ENCODE measurements at places on chromosomes 1 and 21.

DNA sequence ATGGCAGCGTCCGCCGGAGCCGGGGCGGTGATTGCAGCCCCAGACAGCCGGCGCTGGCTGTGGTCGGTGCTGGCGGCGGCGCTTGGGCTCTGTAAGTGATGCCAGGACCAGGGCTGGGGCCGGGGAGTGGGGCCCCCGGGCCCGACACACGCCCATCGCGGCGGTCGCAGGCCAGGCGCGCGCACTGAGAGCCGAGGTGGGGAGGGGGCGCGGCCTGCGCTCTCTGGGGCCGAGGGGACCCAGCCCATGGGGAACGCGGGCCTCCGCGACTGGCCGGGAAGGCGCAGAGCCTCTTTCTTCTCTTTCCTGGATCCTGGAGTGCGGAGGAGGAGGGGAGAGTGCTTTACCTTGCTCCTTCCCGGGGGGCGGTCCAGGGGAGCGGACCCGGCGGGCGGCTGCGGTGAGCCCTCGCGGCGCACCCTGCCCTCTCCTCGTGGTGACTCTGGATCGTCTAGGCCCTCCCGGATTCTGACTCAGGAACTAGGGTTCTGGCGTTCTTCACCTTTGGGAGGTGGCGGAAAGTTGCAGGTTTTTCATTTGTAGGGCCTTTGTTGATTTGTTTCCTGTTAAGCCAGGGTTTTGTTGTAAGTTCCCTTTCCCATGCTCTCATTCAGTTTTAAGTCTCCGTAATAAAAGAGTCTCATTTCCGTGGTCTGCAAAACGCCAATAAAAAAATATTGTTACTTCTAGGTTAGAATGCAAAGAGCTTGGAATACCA lies 529 bp downstream of the MPZL1 start:
- DNase-seq: peak; percentile 18

GRCh38 chr1:231925864-231926263 lies 299.3 kb downstream of the DISC1 start:
- no peak for DNase-seq

- no peak for DNase-seq
Measured at GRCh38 chr1:31523012-31523411, 53.3 kb upstream of the TINAGL1 start.

GRCh38 chr1:232868793-232869491 lies 63.7 kb downstream of the MAP10 start:
- DNase-seq: no peak

DNA sequence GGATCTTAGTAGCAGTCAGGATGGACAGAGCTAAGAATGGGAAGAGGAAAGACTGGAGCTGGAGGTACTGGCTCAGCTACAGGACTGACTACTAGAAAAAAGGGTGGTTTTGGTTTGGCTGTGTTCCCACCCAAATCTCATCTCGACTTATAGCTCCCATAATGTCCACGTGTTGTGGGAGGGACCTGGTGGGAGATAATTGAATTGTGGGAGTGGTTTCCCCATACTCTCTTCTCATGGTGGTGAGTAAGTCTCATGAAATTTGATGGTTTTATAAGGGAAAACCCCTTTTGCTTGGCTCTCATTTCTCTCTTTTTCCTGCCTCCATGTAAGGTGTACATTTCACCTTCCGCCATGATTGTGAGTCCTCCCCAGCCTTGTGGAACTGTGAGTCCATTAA lies 466.5 kb upstream of the DEPDC1 start:
- no peak for DNase-seq

DNA sequence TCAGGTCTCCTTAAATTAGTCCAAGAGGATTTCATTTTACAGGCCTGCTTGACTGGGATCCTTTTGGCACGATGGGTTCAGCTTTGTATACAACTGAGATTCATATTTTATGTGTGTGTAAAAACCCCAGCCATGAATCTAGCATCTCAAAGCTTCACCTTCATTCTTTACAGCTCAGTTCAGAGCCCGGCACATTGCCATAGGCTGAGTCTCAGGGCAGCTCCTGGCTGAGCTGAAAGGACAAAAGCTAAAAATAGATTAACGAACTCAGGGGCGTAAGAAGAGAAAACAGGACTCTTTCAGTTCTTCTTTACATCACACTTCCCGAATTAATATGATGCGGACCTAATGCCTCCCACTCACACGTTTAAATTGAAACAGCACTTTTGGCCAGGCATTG lies 262.8 kb upstream of the PBX1 start:
- DNase-seq: no peak

GRCh38 chr1:53112861-53113260 lies 29.6 kb downstream of the SLC1A7 start:
- no peak for DNase-seq

- DNase-seq: no peak
Measured at GRCh38 chr1:223266632-223267172, 97.3 kb downstream of the SUSD4 start.

DNA sequence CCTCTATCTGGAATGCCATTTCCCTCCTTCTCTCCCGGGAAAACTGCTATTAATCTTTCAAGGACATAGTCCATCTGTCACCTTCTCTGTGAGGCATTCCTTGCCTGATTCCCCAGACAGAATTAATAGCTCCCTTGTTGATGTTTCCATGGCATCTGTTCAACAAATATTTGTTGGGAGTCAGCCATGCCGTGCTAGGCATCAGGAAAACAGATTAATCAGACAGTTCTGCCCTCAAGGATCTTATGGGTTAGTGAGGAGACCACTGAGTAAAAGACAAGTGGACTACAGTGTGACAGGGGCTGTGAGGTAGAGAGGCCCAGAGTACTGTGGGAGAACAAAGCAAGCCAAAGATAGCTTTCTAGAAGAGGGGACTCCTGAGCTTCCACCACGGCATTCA lies 11.4 kb upstream of the MAGOH start:
- DNase-seq: no peak

DNA sequence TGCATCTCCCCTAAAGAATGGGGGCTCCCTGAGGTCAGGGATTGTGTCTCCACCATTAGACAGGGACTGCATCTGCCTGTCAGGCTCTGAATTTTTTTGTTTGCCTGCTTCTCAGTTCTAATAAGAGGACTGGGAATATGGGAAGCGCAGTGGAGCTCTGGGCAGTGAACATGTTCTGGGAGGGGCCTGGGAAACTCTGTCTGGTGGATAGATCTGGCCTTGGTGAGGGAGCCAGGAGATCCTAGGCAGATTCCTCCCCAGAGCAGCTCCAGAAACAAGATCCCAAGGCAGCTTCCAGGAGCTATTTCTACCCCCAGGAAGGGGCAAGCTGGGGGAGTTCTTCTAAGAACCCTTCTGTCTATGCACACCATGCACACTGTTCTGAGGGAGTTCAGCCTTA lies 12.6 kb upstream of the MYOG start:
- DNase-seq: no peak

- DNase-seq: no peak
Measured at GRCh38 chr1:76862447-76862846, 4.8 kb upstream of the ST6GALNAC5 start.

DNA sequence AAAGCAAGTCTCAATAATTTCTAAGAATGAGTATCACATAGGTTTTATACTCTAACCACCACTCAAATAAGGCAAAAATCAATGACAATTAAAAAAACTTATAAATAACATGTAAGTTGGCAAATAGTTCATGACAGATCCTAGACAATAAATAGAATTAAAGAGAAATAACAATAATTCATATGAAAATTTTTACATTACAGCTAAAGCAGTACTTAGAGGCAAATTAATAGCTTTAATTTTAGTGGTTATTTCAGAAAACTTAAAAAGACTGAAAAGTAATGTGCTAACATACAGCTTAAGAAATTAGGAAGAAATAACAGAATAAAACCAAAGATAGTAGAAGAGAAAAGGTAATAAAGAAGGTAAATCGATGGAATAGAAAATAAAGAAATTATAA lies 179.9 kb upstream of the SPAG17 start:
- DNase-seq: no peak

- no peak for DNase-seq
Measured at GRCh38 chr1:198082576-198082975, 74.2 kb upstream of the NEK7 start.

GRCh38 chr1:162676750-162677149 lies 44.5 kb downstream of the DDR2 start:
- no peak for DNase-seq

GRCh38 chr1:203129501-203130231 lies 2.1 kb downstream of the ADORA1 start:
- no peak for DNase-seq

DNA sequence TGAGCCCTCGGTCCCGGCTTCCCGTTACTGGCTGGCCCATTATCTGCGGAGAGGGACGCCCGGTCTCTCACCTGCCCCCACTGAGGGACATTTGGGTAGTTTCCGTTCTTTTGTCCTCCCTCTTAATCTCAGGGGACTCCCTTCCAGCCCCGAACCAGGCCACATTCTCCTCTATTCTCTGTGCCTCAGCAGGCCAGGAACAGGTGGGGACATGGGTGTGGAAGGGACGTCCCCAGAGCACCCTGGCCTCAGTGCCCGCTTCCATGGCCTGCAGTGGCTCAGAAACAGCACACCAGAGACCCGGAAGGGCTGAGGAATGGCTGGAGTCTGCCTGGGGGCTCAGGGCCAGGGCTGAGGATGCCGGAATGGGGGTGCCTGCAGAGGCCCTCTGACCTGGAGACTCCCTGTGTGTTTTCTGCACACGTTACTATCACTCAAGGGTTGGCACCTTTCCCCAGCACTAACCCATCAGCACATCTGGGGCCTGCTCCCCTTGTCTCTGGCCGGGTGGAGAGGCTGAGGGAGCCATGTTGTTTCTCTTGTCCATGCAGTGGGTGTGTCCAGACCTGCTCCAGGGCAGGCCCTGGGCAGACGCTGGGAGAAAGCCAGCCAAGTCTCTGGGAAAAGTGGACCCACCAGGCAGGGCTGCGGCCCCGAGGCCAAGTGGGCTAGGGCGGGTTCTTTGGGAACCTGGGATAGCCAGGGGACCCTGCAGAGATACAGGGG lies 10.0 kb upstream of the DNMT3L start:
- no peak for DNase-seq

DNA sequence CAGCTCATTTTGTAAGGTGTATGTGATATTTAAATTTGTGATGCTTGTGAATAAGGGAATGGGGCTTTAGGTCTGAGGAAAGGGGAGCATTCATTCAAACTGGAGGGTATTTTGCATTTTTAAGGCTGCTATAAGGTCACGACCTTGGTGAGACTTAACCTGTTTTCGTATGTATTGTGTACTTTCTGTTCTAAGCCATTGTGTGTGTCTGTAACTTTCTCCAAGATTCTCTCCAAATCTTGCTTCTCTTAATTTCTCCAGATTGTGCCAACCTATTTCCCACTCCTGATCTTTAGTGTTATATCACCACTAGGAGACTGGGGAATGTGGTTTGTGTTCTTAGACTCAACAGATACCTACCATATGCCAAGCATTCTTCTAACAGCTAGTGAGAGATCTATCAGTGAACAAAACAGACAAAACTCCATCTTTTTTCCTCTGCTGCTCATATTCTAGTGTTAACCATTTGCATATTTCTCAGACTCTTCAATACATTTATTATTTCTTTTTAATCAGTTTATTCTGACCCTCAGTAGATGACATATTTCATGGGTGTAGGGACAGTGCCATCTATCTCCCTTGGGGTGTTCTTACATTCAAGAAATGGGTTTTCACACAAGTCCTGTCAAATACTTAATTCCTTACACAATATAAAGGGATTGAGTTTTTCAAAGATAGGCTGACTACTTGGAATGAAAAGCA lies 27.5 kb downstream of the ATP1B1 start:
- DNase-seq: no peak

- no peak for DNase-seq
Measured at GRCh38 chr1:24591781-24592180, 35.9 kb downstream of the NCMAP start.

DNA sequence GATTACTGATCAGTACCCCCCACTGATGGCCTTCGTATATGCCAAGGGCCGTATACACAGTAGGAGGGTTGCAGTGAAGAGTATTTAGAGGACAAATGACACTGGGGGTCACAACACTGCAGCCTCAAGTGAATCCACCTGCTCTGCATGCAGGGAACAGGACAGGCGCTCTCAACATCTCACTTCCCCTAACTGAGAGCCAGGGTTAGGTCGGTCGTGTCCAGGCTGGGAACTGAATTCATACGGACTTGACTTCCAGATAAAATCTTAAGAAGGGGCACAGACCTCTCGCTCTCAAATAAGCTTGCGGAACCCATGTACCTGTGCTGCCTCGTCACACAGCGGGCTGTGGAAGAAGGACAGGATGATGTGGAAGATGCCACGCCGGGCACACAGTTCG lies 22.8 kb downstream of the MRAP start:
- DNase-seq: no peak

GRCh38 chr1:1973716-1974642 lies 29.6 kb downstream of the CFAP74 start:
- no peak for DNase-seq

GRCh38 chr1:65564493-65564892 lies 144.0 kb downstream of the LEPR start:
- DNase-seq: no peak

- DNase-seq: no peak
Measured at GRCh38 chr1:101444381-101444780, 207.6 kb downstream of the S1PR1 start.

GRCh38 chr1:15099441-15100120 lies 54.0 kb upstream of the TMEM51 start:
- DNase-seq: no peak

DNA sequence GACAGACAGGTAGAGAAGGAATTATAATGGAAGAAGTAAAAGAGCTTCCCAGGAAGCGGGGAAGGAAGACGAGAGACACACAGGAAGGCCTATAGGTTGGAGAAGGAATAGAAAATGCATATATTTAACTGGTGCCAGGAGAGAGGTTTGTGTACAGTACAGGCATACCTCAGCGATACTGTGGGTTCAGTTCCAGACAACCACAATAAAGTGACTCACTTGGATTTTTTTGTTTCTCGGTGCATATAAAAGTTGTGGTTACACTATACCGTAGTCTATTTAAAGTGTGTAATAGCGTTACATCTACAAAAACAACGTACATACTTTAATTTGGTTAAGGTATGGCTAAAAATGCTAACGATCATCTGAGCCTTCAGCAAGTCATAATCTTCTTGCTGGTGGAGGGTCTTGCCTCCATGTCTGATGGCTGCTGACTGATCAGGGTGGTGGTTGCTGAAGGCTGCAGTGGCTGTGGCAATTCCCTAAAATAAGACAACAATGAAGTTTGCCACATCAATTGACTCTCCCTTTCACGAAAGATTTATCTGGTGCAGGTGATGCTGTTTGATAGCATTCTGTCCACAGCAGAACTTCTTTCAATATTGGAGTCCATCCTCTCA lies 16.0 kb downstream of the YARS1 start:
- DNase-seq: no peak

DNA sequence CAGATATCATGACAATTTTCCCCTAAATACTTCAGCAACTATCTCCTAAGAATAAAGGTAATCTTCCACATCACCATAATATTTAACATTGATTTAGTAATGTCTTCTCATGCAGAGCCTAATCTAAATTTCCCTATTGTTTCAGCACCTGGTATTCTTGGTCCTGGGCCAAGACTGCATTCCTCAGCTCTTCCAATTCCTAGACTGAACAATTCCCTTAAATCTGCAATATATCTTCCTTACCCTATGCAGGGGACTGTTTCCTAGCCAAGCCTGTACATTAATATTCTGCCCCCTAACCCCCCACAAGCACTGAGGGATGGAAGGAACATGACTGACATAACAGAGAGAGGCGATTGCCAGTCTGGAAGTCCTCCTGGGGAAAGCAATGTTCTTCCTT lies 28.7 kb upstream of the DISP1 start:
- no peak for DNase-seq
